Upper lobe of right lung (tissue), 1 donor: ENCODE measurements at places on chromosomes 7 and 10. TPM values are rescaled to one million over a fixed set of nuclear protein-coding genes. Genes with fewer than 3 reads are reported as not detected.

GRCh38 chr10:110893559-110894179 is 21.9 kb downstream of the PDCD4 start:
- DNase-seq, result no peak

DNA sequence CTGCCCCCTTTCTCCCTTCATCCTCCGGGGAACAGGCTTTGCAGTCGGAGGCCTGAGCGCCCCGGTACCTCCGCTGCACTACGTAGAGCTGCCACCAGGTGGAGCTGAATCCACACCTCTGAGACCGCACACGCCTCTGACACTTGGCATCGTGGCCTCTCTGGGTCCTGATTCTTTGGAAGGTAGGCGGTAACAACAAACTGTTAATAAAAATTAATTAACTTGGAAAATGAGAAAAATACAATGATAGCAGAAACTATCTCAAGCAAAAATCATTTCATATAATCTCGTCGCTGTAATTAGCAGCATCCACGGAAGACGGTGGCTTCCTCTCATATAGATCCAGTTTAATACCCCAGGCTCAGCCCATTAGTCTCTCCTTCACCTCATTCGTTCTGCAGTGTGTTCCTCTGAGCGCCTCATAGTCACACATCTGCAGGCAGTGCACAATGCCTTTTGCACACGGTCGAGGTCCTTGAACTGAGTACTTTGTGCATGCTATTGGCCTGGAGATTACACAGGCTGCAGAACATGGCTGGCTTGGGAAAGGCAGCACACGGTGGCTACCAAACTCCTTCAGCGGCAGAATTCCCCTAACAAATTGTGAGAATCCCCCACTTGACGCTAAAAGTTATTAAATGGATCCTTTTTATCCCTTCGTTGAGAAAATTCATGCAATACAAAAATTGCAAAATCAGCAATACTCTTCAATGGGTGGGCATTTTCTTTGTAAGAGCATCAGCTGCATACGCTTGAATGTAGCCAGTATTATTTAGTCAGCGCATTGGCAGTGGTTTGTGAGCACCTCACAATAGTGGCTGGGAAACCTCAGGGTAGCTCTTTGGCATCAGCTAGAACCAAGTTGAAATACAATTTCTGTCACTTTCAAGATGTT is 18.7 kb downstream of the OR9A2 start:
- peak; percentile 87 for DNase-seq

DNA sequence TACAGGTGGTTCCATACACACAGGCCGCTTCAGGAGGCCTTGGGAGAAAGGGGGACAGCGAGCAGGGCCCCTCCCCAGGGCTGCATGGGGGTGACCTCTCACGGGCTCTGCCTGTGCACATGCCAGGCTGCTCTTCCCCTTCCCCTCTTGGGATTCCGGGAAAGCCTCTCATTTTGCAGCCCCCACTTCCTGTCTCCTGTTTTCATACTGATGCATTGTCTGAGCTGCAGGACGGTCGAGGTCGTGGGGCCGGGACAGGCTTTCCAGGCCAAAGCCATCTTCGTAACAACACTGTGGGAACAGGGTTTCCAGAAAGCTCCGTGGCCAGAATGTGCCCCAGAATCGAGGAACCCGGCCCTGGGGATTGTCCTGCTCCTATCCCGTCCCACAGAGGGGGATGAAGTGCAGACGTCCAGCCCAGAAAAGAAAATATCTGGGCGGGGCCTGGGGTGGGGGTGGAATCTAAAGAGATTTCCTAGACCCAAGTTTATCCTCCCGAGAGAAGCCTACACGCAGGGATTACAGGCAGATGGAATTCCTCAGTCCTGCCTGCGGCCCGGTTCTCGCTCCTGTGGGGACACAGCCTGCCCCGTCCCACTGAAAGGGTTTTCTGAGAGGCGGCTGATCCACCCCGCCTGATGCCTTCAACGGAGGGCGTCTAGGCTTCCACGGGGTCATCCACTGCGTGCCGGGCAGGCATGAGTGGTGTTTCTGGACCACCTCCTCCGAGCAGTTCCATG is 29.5 kb upstream of the DNAAF5 start:
- peak; percentile 51 for DNase-seq

FAM25A gene
- total RNA-seq, result not detected

ZNF239 gene
- 3.5 TPM for total RNA-seq
